ENCODE measurements at places on chromosomes 5 and 9. TPM values are rescaled to one million over a fixed set of nuclear protein-coding genes. Genes with fewer than 3 reads are reported as not detected.
A peak's percentile ranks its signal among the peaks of the same experiment; 100 is the strongest.

- H3K4me3 ChIP-seq = no peak overlapping the region
- H3K27me3 ChIP-seq = peaks cover 1% of the 10 kb centered on the region
- H3K27ac ChIP-seq = no peak overlapping the region
- H3K4me1 ChIP-seq = no peaks in the 10 kb centered on the region
- no peak for DNase-seq
These were observed 77.8 kb downstream of the ZNF608 start for GRCh38 chr5:124668353-124669299.

SLC46A2 gene
- total RNA-seq = not detected

DNA sequence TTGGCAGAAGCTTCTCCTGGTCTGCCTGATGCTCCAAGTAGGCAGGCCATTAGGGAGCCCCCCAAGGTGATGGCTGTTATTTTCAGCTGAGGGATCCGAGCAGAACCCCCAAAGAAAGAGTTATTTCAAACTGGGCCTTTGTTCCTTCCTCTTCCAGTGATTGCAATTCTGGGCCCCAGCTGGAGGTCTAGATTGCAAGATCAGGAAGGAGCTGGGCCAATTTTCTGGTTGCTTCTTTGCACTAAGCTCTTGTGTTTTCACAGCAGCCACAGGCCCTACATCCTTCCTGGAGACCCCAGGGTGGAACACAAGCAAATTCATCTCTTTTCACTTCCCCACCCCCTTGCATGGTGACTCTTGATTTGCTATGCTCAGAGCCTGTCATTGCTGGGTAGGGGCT is 215.0 kb downstream of the SEMA6A start:
- no peaks in the 10 kb centered on the region for H3K4me1 ChIP-seq
- no peak overlapping the region for H3K4me3 ChIP-seq
- no peaks in the 10 kb centered on the region for H3K27me3 ChIP-seq
- DNase-seq = no peak
- no peaks in the 10 kb centered on the region for H3K36me3 ChIP-seq

CTXN3 gene
- not detected for total RNA-seq

DNA sequence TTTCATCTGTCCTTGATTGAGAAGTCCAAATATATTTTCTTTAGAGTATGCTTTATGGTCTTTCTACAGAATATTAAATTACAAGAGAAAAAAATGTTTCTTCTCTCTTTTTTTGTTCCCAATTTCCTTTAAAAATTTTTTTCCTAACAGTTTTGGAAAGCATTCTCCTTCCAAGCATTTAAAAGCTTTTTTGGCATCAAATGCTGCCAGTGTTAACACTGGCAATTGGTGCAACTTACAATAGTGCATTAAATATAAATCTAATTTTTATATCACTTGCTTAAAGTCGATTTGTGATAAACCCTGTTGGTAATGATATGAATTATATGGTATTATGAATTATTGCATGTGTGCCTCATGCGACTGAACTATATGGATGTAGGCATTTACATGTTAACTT is 165.9 kb upstream of the ELL2 start:
- peaks cover 12% of the 10 kb centered on the region for H3K27me3 ChIP-seq
- peaks cover 3% of the 10 kb centered on the region for H3K4me1 ChIP-seq
- no peak for DNase-seq

GRCh38 chr5:151298063-151298855 is 5.3 kb downstream of the SLC36A3 start:
- peaks cover 19% of the 10 kb centered on the region for H3K27me3 ChIP-seq
- H3K4me3 ChIP-seq = no peak overlapping the region
- DNase-seq = no peak
- H3K4me1 ChIP-seq = no peaks in the 10 kb centered on the region
- H3K27ac ChIP-seq = no peak overlapping the region
- no peaks in the 10 kb centered on the region for H3K36me3 ChIP-seq

- H3K27ac ChIP-seq = no peak overlapping the region
- no peaks in the 10 kb centered on the region for H3K36me3 ChIP-seq
- no peak for DNase-seq
- H3K4me1 ChIP-seq = peaks cover 6% of the 10 kb centered on the region
These were observed 408.3 kb downstream of the ENC1 start for GRCh38 chr5:74232276-74232675.

DNA sequence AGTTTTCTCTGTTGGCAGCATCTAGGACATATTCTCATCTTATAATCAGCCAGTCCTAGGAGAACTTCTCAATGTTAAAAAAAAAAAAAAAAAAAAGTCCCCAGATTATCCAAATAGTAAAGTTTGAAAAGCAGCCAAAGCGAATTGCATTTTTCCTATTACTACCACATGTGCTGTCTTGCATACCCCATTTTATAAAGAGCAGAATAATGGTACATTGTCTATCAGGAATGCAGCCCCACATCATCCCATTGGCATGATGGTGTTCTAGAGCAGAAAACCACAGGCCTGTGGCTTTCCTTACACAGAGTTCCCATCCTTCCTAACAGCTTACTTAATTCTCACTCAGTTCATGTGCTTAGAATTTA is 381.6 kb downstream of the TMEM38B start:
- no peak for DNase-seq
- H3K27me3 ChIP-seq = no peaks in the 10 kb centered on the region
- H3K4me1 ChIP-seq = no peaks in the 10 kb centered on the region
- no peaks in the 10 kb centered on the region for H3K36me3 ChIP-seq

GRCh38 chr9:126942399-126942798 is 27.8 kb downstream of the RALGPS1 start:
- H3K4me3 ChIP-seq = no peak overlapping the region
- H3K27ac ChIP-seq = no peak overlapping the region
- peaks cover 4% of the 10 kb centered on the region for H3K4me1 ChIP-seq
- no peak for DNase-seq
- no peaks in the 10 kb centered on the region for H3K36me3 ChIP-seq
- peaks cover 34% of the 10 kb centered on the region for H3K27me3 ChIP-seq

GRCh38 chr9:2337627-2338026 is 284.0 kb upstream of the VLDLR start:
- no peak overlapping the region for H3K4me3 ChIP-seq
- no peaks in the 10 kb centered on the region for H3K36me3 ChIP-seq
- H3K27me3 ChIP-seq = no peaks in the 10 kb centered on the region
- H3K27ac ChIP-seq = no peak overlapping the region
- H3K4me1 ChIP-seq = no peaks in the 10 kb centered on the region
- no peak for DNase-seq

ELOVL7 gene
- 0.68 TPM for total RNA-seq

- peak overlapping the region; percentile 99 for H3K4me3 ChIP-seq
- peak overlapping the region; percentile 79 for H3K27ac ChIP-seq
- H3K4me1 ChIP-seq = peaks cover 63% of the 10 kb centered on the region
- peaks cover 69% of the 10 kb centered on the region for H3K36me3 ChIP-seq
- H3K27me3 ChIP-seq = no peaks in the 10 kb centered on the region
These were observed 2.3 kb upstream of the TNIP1 start for GRCh38 chr5:151083081-151083676.

SPINK13 gene
- not detected for total RNA-seq

HACD4 gene
- 2.4 TPM for total RNA-seq

GRCh38 chr9:13088720-13089427 is 190.6 kb downstream of the MPDZ start:
- DNase-seq = no peak
- H3K36me3 ChIP-seq = no peaks in the 10 kb centered on the region
- H3K4me3 ChIP-seq = no peak overlapping the region
- H3K27me3 ChIP-seq = no peaks in the 10 kb centered on the region
- no peak overlapping the region for H3K27ac ChIP-seq

DNA sequence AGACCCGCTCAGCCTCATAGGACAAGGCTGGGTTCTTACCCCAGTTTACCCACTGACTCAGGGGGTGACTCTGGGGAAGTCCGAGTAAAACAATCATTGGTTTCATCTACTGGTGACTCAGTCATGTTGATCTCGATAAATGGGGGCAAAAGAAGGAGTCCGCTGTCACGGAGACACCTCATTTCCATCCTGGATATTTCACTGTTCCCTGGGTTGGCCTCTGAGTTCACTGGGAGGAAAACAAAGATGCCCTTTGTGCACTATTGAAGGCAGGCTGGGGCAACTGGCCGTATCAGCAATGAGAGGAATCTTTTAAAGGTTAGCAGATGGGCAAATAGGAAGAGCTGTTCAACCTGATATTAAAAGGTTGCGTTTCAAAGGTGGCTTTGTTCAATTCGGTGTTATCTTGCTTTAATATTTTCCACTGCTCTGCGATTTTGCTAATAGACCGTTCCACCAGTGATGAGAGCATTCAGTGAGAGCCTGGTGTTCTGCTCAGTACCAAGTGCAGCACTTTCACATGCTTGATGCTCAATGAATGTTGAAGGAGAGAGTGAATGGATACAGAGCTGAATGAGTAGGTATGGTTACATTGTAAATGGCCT is 110.2 kb upstream of the EGFLAM start:
- H3K36me3 ChIP-seq = no peaks in the 10 kb centered on the region
- H3K4me1 ChIP-seq = no peaks in the 10 kb centered on the region
- no peaks in the 10 kb centered on the region for H3K27me3 ChIP-seq
- no peak for DNase-seq
- no peak overlapping the region for H3K27ac ChIP-seq
- no peak overlapping the region for H3K4me3 ChIP-seq

DNA sequence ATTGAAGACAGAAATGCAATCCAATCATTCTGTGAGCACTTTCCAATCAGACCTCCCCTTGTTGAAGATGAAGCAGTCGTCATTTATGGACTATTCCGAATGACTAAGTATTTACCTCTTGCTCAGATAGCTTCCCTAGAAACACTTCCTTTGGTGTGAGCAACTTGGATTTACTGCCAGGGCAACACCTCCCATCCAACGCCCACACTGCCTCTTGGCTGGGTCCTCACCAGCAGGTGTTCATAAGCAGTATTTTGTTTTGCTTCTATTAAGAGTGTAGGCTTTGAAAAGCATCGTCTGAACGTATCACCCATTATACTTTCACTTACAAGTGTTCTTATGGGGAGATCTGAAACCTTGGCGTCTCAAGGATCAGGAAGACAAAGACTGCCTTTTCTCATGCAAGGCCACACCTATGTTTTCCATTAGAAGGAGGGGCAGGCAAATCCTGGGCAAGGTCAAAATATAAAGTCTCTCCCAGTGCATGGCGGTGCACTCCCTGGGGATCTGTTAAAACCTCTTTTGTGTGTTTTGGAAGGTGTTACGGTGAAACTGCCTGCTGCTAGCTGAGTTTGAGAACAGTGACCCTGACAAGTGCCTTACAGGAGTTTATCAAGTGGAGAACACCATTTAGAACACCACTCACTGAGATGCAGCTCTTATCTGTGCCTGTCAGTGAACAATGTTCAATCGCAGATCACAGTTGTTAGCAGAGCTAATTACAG is 10.6 kb upstream of the MARCHF3 start:
- no peak overlapping the region for H3K4me3 ChIP-seq
- peaks cover 3% of the 10 kb centered on the region for H3K27me3 ChIP-seq
- H3K27ac ChIP-seq = no peak overlapping the region
- no peak for DNase-seq
- H3K36me3 ChIP-seq = no peaks in the 10 kb centered on the region
- H3K4me1 ChIP-seq = peaks cover 4% of the 10 kb centered on the region
